Right lobe of liver (tissue), 6 donors: ENCODE measurements at places on chromosomes 4 and X.
A peak's percentile ranks its signal among the peaks of the same experiment; 100 is the strongest.

GRCh38 chr4:3440011-3440410 is 1.8 kb upstream of the HGFAC start:
- no peaks in the 10 kb centered on the region for H3K27me3 ChIP-seq
- no peaks in the 10 kb centered on the region for H3K36me3 ChIP-seq
- no peak overlapping the region for H3K27ac ChIP-seq
- DNase-seq, result no peak
- H3K4me1 ChIP-seq, result peaks cover 7% of the 10 kb centered on the region

- no peak for DNase-seq
- no peak overlapping the region for H3K27ac ChIP-seq
- H3K4me1 ChIP-seq, result no peaks in the 10 kb centered on the region
- H3K36me3 ChIP-seq, result no peaks in the 10 kb centered on the region
Observed at GRCh38 chr4:170226288-170226687, 136.5 kb upstream of the AADAT start.

DNA sequence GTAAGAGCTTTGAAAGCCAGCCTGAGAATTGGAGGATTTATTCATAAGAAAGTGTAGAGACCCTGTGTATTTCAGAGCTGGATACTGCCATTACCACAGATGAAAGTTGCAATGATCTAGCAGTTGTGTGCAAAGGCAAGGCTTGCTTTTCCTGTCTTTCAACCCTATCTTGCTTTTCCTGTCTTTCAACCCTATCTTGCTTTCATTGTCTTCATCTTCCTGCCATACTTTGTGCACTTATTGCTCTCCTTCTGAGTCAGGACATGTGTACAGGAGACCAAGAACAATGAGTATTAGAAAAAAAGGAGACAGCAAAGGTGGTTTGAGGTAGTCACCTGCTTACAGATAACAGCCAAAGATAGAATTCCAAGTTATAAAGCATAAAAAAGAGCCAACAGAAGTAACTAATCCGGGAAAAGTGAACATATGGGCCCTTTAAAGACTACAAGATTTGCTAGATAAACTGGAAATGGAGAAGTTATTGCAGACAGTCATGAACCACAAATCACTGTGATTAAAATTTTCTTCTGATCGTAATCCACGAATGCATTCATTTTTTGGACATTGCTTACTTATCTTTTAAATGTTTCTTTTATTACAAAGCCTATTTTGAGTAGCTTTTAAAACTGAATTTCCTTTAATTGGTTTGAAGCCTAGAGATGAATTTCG is 17.2 kb downstream of the C1QTNF7 start:
- no peaks in the 10 kb centered on the region for H3K36me3 ChIP-seq
- no peak overlapping the region for H3K4me3 ChIP-seq
- H3K4me1 ChIP-seq, result no peaks in the 10 kb centered on the region
- no peak overlapping the region for H3K27ac ChIP-seq

GRCh38 chrX:154460326-154460725 is 2.2 kb downstream of the PLXNA3 start:
- H3K27ac ChIP-seq, result no peak overlapping the region
- no peak overlapping the region for H3K4me3 ChIP-seq
- no peaks in the 10 kb centered on the region for H3K27me3 ChIP-seq
- no peaks in the 10 kb centered on the region for H3K4me1 ChIP-seq
- no peaks in the 10 kb centered on the region for H3K36me3 ChIP-seq

DNA sequence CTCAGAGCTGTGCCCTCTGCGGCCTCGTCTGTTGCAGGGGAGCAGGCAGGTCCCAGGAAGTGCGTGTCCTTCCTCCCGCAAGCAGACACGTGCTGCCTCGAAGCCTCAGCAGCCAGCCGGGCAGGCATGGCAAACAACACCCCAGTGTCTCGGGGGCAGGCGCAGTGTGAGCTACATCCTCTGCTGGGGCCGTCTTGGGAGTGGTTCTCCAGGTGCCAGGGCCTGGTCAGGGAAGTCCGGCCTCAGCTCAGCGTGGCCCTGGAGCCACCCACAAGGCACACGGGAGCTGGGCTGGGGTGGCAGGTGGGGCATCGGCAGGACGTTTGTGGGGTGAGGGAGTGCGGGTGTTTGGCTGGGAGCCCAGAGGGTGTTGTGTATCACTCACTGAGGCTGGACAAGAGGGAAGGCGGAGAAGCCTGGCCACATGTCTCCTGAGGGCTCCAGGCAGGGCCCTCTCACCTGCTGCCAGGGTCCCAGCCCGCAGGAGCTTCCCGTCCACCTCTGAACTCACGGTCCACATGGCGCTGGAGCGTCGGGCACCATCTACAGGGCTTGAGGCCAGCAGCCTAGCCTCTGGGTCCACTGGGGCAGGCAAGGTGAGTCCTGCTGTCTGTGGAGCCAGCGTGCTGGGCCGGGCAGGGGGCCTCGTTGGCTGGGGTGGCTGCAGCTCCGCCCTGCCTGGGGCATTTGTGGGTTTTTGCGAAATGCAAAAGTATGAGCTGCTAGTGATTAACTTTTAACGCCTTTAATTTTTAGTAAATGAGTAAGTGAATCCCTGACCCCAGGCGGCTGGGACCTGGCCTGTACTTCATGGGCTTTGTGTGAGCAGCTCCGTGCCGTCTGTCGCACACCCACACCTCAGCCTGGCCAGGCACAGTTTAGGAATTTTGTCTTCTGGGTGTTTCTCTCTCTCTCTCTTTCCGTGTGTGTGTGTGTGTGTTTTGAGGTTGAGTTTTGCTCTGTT is 17.3 kb upstream of the UVSSA start:
- DNase-seq, result peak; percentile 19
- H3K27me3 ChIP-seq, result no peaks in the 10 kb centered on the region
- peaks cover 5% of the 10 kb centered on the region for H3K36me3 ChIP-seq
- H3K27ac ChIP-seq, result no peak overlapping the region
- H3K4me3 ChIP-seq, result no peak overlapping the region
- no peaks in the 10 kb centered on the region for H3K4me1 ChIP-seq

DNA sequence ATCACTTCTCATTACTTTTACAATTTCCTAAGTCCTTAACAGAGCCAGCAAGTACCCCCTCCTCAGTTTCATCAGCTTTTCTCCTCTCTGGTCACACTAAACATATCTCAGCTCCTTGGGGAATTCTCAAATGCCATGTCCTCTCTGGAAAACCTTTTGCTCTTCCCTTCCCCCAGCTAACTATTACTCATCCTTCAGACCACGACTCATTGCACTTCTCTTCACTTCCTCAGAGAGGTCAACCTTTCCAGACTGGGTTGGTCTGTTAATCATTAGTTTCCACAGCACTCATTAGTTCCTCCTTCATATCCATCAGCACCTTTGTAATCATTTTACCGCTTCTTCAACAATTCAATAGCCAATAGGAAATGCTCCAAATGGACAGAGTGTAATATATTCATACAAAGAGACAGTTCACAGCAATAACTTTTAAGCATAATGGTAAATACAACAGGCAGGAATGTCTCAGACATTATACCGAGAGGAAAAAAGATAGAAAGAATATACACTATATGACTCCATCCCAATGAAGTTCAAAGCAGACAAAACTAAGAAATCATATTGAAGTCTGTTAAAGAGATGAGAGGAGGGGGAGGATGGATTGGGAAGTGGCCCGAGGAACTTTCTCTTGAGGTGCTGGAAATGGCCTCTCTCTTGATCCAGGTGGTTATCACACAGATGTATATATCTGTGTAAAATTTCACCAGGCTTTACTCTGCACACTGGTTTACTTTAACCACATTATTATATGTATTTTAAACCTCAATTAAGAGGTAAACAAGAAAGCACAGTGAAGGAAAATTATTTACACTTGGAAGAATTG is 39.6 kb downstream of the DDX60L start:
- DNase-seq, result no peak
- H3K27me3 ChIP-seq, result no peaks in the 10 kb centered on the region
- H3K27ac ChIP-seq, result no peak overlapping the region
- no peaks in the 10 kb centered on the region for H3K36me3 ChIP-seq

DNA sequence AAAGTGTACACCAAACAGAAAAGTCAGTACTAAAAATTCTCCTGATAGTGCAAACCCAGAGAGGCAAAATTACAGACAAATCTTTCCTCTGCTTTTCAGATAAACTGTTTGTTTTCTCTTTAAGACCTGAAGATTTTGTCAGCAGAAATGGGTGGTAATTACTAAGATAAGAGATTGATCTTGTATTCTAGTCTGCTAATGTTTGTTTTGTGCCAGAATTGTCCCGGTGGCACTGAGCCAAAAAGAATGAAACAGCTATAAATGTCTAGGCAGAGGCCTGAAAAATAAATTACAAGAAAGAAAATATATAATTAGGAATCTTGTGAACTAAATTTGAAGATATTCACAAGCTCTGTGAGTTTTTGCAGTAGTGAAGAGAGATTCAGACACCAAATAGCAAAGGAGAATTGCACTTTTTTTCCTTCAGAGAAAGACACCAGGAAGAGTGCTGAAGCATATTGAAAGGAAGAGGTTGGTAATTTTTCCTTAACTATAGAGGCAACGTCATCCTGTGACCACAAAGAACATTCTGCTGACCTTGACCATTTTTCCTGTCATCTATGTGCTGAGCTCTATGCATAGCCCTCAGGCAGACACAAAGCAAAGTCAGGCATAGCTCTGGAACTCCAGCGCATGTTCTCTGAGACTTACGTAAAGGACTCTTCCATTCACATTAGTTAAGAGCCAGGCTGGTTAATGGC is 314.5 kb upstream of the RASGEF1B start:
- no peaks in the 10 kb centered on the region for H3K4me1 ChIP-seq
- no peaks in the 10 kb centered on the region for H3K36me3 ChIP-seq
- no peaks in the 10 kb centered on the region for H3K27me3 ChIP-seq
- no peak for DNase-seq

DNA sequence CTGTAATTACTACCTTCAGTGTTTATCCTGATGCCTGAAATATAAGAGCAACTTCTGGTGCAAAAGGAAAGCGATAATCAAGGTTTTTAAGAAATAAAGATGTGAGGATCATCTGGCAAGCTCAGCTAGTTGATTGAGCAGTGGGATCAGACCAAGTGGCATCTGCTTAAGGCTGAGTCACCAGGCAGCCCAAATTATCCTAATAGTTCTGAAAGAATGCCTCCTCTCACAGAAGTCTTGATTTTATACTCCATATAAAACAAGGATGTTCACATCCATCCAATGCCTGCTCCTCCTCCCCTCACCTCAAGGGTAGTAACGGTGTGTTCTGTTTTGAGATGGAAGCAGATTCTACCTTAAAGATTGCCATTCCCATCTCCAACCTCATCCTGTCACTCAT is 134.5 kb upstream of the RASGEF1B start:
- H3K27ac ChIP-seq, result no peak overlapping the region
- H3K27me3 ChIP-seq, result no peaks in the 10 kb centered on the region
- H3K4me3 ChIP-seq, result no peak overlapping the region
- no peaks in the 10 kb centered on the region for H3K36me3 ChIP-seq

DNA sequence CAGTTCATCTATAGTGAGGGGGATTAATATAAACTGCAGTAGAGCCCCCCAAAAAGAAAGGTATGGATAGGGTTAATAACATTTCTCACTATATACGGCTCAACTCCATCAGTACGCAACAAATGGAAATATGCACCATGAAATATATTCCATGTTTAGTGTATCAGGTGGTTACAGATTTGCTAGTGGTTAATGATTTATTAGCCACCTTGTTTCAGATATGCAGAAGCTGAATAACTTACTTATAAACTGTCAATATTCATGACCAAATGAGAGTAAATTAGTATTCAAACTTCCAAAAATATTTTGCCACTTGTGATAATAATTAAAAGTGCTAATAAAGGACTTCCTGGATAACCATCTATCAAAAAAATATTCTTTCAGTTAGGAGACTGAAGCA is 14.8 kb downstream of the AMTN start:
- no peak for DNase-seq
- no peak overlapping the region for H3K27ac ChIP-seq
- no peaks in the 10 kb centered on the region for H3K27me3 ChIP-seq

GRCh38 chr4:56217343-56217890 is 169.9 kb downstream of the AASDH start:
- H3K4me3 ChIP-seq, result no peak overlapping the region
- H3K4me1 ChIP-seq, result peaks cover 5% of the 10 kb centered on the region

DNA sequence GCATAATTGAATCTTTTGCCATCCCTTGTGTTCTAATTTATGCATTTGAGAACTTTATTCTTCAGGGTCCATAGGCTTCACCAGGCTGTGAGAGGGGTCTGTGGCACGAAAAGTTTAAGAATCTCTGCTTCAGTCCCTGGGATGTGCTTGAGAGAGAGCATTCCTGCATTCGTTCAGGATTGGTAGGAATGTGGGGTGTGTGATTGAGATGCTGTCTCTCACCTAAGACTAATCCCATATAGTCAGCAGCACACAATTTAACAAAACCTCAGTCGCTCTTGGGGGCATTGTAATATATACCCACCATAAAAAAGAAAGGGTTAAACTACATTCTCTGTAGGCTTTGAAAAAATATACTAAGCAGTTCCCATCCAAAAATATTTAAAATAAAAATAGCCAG is 41.7 kb downstream of the PTTG2 start:
- H3K27ac ChIP-seq, result no peak overlapping the region
- H3K27me3 ChIP-seq, result no peaks in the 10 kb centered on the region
- H3K36me3 ChIP-seq, result no peaks in the 10 kb centered on the region
- no peaks in the 10 kb centered on the region for H3K4me1 ChIP-seq

GRCh38 chr4:54861201-54861600 is 203.4 kb downstream of the KIT start:
- no peaks in the 10 kb centered on the region for H3K27me3 ChIP-seq
- H3K4me3 ChIP-seq, result no peak overlapping the region
- DNase-seq, result no peak
- H3K27ac ChIP-seq, result no peak overlapping the region

DNA sequence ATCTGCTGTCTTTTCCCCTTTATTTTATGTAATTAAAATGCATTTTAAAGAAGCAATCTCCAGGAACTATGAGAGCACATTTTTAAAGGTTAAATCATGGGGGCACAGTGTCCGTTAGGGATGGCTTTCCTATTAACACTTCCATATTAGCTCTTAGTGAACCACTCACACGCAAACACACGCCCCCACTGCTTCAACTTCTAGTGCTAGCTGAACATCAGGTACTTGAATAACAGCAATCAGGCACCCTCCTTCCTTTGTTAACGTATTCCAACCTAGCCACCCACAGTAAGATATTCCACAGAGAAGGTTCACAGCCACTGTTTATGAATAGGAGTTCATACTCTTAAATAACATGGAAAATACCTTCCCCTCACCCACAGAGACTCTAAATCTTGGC is 9.3 kb downstream of the TMEM255A start:
- no peaks in the 10 kb centered on the region for H3K4me1 ChIP-seq
- H3K27ac ChIP-seq, result no peak overlapping the region
- no peak for DNase-seq
- no peak overlapping the region for H3K4me3 ChIP-seq
